ENCODE measurements at places on chromosomes 13 and 19.

DNA sequence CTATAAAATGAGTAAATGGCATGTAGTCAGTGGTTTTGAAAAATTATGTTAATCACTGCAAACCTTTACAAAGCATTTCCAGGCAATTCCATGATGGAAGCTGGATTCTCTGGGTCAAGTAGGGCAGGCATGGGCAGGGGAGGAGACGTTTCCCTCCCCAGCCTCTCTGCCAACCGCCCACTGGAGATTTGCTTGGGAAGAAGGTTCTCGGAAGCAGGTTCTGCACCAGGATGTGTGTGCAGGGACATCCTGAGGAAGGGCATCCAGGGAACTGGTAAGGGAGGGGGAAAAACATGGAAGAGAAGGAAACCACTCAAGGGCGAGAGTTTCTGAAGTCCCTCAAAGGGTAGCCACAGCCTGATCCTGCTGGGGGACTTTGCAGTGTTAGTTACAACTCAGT is 469.1 kb downstream of the TSHZ3 start:
- no peak for DNase-seq

- DNase-seq, result no peak
These were observed 346.4 kb downstream of the FGF9 start for GRCh38 chr13:22017226-22017625.

- no peak for DNase-seq
These were observed 605.5 kb upstream of the SLITRK1 start for GRCh38 chr13:84487752-84488151.

GRCh38 chr13:97308735-97309429 is 86.7 kb downstream of the MBNL2 start:
- no peak for DNase-seq

GRCh38 chr19:996051-996838 is 4.0 kb upstream of the GRIN3B start:
- peak; percentile 66 for DNase-seq
